ENCODE measurements at places on chromosomes 13 and 19.

GRCh38 chr19:54266133-54266532, 9.1 kb upstream of the LILRB5 start:
- DNase-seq, result peak; percentile 77

- no peak for DNase-seq
These were observed 42.3 kb downstream of the ENOX1 start for GRCh38 chr13:43744261-43745031.

DNA sequence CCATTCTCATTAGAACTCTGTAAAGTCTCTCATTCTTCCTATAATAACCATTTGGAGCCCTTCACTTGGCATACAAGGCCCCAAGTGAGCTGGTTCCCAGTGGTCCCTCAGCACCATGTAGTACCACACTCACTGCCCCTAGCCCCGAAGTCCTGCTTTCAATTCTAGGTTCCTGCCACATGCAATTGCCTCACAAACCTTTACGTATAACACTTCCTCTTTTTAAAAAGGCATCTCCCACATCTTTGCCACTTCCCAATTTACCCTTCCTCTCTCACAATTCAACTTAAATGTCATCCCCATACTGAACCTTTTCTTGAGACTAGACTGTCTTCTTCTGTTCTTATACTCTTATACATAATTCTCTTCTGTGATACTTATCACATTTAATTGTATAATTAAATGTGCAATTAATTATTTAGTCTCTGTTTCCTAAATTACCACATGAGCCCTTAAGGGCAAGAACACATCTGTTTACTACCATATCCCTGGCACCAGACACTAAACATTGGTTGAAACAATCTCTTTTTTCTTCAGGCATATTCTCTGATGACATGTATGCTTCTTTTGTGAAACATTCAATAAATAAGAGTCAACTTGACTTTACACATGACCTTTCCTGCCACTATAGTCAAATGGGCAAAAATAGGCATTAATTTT, 304.0 kb downstream of the SPRY2 start:
- no peak for DNase-seq

- no peak for DNase-seq
These were observed 114.3 kb downstream of the SIPA1L3 start for GRCh38 chr19:38021352-38021751.

GRCh38 chr19:55232286-55232602, 3.7 kb upstream of the TMEM86B start:
- DNase-seq, result no peak

DNA sequence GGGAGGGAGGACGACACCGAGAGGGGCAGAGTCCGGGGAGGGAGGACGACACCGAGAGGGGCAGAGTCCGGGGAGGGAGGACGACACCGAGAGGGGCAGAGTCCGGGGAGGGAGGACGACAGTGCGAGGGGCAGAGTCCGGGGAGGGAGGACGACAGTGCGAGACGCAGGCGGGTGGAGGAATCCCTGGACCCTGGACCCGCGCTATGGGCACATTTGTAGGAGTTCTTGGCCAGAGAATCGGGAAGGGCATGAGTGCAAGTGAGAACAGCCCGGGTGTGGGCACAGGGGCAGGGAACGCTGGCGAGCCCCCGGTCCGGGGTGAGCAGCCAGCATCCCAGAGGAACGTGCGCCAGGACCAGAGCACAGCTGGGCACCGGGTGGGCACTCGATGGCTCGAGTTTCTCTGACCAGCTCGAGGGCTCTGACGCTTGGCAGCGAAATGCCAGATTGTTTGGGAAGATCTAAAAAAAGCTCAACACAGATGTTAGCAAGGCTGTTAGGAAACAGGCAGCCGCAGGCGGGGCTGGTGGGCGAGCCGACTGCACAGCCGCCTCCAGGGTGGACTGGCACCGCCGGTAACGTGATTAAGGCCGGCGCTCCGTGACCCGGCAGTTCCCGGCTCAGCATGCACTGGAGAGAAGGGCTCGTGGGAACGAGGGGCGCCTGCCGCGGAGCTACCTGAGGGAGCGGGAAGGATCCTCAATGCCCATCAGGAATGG, 17.9 kb upstream of the C2CD4C start:
- no peak for DNase-seq

DNA sequence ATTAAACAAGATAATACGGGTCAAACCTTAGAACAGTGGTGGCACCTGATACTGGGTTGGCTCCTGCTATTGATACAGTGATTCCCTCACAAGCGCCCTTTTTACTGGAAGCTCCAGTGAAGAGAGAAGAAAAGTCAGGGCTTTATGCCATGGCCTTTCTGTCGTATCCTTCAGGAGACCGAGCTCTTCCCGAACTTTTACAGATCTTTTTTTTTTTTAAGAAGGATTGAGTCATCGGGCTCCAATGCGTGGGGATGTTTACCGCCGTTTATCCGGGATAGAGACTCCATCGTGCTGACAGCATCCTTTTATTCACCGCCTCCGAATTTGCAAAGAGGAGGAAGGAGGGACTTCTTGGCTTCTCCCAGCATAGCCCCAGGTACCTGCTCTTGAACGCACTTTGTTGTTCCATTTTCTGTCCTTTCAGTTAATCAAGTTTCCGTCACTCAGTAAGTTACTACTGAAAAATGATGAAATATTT, 574 bp downstream of the ZNF227 start:
- DNase-seq, result no peak

- DNase-seq, result no peak
These were observed 15.7 kb downstream of the ZNF66 start for GRCh38 chr19:20791806-20792205.

DNA sequence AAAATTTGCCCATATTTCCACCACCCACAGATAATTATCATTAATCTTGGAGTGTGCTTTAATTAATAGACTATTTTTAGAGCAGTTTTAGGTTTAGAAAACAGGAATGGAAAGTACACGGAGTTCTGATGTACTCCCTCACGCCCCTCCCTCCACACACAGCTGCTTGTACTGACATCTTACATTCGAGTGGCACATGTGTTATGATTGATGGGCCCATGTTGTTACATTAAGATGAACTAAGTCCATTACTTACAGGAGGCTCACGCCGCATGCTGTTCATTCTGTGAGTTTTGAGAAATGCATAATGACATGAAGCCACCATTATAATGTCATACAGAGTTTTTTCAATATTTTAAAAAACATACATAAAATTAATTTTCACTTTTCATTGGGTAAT, 1.2 kb upstream of the SPATA13 start:
- no peak for DNase-seq

Measured in activated CD4-positive, alpha-beta memory T cell treated with anti-CD3 and anti-CD28 coated beads, Interleukin-2, amount 10 ng/mL, durations not matched to agents 7 days and 5 days (primary cell).